ENCODE measurements at places on chromosomes 12 and 14. TPM values are rescaled to one million over a fixed set of nuclear protein-coding genes. Genes with fewer than 3 reads are reported as not detected.

LTB4R gene
- 6.7 TPM for total RNA-seq

PARP11 gene
- 10.6 TPM for total RNA-seq

AKAP3 gene
- 1.8 TPM for total RNA-seq

AKAP6 gene
- 17.8 TPM for total RNA-seq

MYF5 gene
- 6.3 TPM for total RNA-seq

AQP2 gene
- 339 TPM for total RNA-seq
